ENCODE measurements at places on chromosomes 4 and X.
A peak's percentile ranks its signal among the peaks of the same experiment; 100 is the strongest.

- DNase-seq: no peak
These were observed 370.2 kb upstream of the GRIA3 start for GRCh38 chrX:122813876-122814275.

- no peak for DNase-seq
These were observed 633.3 kb downstream of the FAT4 start for GRCh38 chr4:125948021-125948420.

- DNase-seq: no peak
These were observed 66.3 kb downstream of the TSPAN7 start for GRCh38 chrX:38627683-38628082.

DNA sequence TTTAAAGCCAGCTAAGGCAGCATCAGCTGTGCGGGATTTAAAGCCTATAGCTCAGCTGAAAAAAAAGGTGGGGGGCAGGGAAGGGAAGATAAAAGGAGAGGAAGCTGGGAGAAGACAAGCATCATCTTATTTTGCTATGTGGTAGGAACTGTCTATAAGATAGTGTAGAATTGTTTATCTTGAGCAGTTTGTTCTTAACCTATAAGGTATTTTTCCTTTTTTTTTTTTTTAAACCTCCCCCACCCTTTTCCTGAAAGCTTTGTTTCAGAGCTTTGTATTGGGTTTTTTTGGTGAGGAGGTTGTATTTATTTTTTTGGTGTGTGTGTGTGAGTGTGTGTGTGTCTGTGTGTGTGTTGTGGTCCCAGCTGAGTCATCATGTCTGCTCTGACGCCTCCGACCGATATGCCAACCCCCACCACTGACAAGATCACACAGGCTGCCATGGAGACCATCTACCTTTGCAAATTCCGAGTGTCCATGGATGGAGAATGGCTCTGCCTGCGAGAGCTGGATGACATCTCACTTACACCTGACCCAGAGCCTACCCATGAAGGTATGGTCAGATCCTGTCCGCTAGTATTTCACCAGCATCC, 531 bp downstream of the RUFY3 start:
- no peak for DNase-seq

DNA sequence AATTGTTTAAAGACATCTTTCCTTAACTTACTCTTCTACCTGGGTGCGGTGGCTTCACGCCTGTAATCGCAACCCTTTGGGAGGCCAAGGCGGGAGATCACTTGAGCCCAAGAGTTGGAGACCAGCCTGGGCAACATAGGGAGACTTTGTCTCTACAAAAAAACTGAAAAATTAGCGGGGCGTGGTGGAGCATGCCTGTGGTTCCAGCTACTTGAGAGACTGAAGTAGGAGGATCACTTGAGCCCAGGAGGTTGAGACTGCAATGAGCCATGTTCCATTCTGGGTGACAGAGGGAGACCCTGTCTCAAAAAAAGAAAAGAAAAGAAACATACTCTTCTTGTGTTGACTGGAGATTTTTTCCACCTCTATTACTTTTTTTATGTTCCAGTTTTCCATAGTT, 181.9 kb downstream of the RAPGEF2 start:
- no peak for DNase-seq

- DNase-seq: no peak
These were observed 51.5 kb upstream of the SLC4A4 start for GRCh38 chr4:71287305-71287704.

DNA sequence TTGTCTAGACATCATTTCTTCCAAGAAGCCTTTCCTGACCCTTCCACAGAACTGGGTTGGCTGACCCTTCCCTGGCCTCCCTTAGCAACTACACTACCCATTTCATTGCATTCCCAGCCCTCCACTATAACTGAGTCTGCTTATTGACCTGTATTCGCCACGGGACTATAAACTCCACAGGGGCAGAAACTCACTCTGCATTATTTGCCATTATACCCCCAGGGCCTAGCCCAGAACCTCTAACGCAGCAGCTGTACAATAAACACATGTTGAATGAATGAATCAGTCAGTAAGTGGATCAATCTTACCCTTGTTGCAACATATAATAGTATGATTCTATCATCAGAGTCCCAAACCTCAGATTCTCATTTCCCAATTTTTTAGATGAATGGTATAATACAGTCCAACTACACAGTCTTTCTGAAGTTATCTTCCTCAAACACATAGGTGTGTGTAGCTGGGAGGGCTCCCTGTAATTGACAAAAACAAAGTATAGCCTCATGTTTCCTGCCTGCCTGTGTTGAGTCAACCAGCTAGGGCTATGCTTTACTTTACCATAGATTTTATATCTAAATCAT, 209.3 kb downstream of the CHIC2 start:
- no peak for DNase-seq

DNA sequence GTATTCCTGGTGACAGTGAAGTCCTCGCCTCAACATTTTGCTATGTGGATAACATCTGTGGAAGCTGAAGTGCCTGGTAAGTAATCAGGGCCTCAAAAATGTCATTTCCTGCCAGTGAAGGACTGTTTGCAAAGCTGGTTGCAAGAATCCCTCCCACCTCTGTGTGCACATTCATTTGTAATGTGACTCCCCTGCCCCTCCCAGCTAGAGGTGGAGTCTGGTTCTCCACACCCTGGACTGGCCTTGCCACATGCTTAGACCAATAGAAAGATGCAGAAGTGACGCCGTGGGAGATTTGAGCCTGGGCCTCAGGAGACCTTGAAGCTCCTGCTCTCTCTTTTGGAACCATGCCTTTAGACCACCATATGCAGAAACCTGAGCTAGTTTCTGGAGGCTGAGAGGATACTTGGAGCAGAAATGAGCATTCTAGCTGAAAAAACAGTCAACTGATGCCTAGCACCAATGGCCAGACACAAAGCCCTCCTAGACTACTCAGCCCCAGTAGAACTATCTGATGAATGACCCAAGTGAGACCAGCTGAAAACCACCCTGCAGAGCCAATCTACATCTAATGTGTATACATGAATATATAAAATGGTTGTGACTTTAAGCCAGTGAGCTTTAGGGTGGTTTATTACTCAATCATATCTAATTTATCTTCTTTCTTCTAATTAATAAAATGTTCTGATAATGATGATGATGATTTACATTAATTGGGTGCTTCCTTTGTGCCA, 47.8 kb upstream of the CRMP1 start:
- DNase-seq: no peak

- no peak for DNase-seq
These were observed 292.5 kb downstream of the USP46 start for GRCh38 chr4:52366621-52367020.

DNA sequence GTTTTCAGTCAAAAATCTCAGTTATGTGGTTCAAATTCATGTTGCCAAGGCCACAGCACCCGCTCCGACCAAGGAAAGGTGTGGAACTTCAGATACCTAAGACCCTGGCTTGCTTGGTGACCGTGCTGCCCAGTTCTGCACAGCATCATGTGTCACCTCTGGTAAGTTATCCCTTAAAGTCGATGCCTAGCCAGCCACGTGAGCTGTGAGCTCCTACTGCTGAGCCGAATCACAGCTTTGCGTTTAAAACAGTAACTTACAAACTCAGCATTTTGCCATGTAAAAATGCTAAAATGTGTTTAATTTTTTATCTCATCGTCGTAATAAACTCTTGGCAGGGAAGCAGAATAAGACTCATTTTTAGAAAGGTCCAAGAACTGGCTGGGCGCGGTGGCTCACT, 5.3 kb downstream of the TMEM271 start:
- DNase-seq: no peak

GRCh38 chr4:6957148-6957520, 47.5 kb downstream of the TBC1D14 start:
- DNase-seq: no peak

- no peak for DNase-seq
These were observed 353.6 kb upstream of the RPS6KA3 start for GRCh38 chrX:20620306-20620705.

GRCh38 chr4:113832803-113833202, 71.3 kb upstream of the CAMK2D start:
- DNase-seq: no peak

- no peak for DNase-seq
These were observed 670.1 kb upstream of the LCORL start for GRCh38 chr4:18691431-18692200.

DNA sequence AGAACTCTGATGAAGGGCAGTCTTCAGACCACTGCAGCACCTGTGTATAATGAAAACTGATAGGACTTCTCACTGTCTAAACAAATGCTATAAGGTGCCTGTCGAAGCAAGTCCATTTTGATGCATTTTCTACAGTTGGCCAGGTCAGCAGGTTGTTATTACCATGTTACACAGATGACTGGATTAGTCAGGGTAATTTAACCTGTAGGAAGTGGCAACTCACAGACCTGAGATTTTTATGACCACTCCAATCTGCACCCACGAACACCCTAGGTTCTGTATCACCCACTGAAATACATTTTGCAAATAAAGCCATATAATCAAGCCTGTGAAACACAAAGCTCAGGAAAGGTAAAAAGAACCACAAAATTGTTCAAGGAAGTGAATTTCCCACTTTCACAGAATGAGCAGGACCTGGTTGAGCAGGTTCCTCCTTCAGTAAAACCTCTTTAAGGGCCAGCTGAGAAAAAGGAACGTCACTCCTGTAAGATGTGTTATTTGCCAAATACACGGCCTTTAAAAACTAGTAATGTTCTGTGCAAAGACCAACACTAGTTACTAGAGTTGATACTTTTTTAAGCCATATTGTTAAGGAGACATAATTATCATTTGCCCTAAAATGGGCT, 12.7 kb downstream of the MAML3 start:
- DNase-seq: no peak

GRCh38 chr4:150038335-150039076, 39.7 kb upstream of the DCLK2 start:
- no peak for DNase-seq

DNA sequence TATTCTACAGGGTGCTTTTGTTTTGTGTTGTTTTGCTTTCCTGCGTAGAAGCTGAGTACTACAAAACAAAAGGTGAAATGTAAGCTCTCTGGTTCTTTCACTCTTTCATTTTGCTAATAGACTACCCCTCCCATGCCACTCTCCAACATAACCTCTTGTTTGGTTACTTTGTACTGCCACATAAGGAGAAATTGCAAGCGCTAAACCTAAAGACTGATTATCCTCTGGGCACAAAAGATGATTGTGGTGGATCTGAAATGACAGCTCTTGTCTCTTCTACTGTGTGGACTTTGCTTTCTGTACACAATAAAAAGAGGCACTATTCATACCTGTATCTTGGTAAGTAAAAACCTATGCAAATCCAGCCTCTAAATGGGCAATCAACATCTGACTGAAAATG, 5.3 kb downstream of the MBNL3 start:
- DNase-seq: no peak

GRCh38 chr4:74317616-74318246, 9.5 kb downstream of the EPGN start:
- DNase-seq: no peak

GRCh38 chrX:154398668-154399526, 720 bp downstream of the RPL10 start:
- peak; percentile 66 for DNase-seq

DNA sequence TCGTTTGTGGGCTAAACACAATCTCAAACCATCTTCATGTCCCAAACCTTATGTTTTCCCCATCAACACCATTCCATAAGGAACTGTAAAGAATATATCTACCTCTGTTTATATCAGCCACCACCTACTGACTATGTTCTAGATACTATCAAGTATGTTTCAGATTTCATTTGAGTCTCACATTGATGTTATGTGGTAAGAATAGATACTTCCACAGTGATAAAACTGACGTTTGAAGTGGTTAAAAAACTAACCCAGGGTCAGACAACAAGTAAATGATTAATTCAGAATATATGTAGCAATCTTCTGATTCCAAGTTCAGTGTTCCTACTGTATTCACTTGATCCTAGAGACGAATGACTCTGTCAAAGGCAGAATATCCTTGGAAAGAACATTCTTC, 156.8 kb upstream of the RASGEF1B start:
- DNase-seq: no peak

- DNase-seq: no peak
These were observed 7.8 kb downstream of the CASP3 start for GRCh38 chr4:184641451-184641850.

- no peak for DNase-seq
These were observed 227.3 kb upstream of the GIMD1 start for GRCh38 chr4:106595906-106596305.

- DNase-seq: no peak
These were observed 54.5 kb upstream of the WDR1 start for GRCh38 chr4:10171055-10171454.

DNA sequence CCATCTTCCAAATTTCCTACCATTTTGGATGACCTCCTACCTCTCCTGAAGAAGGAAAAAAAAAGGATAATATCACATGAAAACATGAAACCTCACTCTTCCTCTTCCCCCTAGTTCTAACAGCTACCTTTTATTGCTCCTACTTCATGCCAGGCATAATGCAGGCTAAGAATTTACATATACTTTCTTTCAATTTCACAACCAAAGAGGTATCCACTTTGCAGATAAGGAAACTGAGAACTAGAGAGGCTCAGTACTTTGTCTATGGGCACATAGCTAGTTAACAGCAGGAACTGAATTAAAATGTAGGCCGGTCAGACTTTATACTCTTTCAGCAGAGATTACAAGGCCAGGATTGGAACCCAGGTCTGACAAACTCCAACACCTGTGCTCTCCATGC, 34.4 kb upstream of the BEND2 start:
- DNase-seq: no peak

DNA sequence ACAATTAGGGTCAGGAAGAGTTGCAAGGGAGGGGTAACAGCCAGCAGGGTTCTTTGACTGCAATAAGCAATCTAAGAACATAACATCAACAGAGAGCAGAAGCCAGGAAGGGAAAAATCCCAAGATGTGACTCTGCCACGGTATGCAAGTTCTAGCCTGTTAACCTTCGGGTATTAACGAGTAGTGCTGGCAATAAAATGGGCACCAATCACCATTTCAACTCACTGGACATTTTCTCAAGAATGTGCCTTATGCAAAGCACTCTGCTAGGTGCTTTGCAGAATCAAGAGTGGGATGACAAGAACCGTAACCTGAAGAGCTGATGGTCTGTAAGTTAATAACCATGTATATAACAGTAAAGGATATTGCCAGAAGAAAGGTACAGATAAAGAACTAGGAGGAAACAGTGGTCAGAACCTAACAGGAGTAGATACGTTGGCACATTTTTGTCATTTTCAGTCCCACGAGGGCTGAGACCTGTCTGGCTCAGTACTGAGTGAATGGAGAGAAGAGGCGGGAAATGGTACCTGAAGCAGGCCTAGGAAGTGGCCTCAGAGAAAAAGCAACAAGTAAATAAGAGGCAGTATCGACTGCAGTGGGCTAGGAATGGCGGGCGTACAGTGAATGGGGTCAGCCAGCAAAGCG, 2.7 kb downstream of the ELOVL6 start:
- DNase-seq: no peak

DNA sequence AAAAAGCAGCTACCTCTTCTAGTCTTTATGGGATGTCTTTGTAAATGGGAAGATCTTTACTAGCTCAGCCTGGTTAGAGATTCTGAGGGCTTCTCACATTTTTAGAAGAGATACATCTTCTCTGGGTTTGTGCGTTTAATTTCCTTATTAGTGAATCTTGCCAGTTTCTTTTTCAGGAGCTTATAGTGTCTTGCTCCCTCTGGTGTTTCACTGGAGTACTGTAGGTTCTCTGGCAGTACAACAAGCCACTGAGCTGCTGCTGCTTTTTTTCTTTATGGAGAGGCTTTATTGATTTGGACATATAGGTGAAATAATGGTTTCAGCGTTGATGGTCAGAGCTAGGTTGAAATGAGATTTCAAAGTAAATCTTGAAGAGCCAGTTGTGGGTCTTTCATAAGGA, 82.9 kb downstream of the LAS1L start:
- no peak for DNase-seq
